ENCODE measurements at places on chromosomes 5 and 9.

GRCh38 chr9:116064970-116065369 is 88.6 kb upstream of the PAPPA start:
- ATAC-seq = no peak

GRCh38 chr9:124352616-124353015 is 62.6 kb downstream of the PSMB7 start:
- no peak for ATAC-seq

- no peak for ATAC-seq
Measured at GRCh38 chr9:128003966-128004604, 23.3 kb upstream of the EEIG1 start.

DNA sequence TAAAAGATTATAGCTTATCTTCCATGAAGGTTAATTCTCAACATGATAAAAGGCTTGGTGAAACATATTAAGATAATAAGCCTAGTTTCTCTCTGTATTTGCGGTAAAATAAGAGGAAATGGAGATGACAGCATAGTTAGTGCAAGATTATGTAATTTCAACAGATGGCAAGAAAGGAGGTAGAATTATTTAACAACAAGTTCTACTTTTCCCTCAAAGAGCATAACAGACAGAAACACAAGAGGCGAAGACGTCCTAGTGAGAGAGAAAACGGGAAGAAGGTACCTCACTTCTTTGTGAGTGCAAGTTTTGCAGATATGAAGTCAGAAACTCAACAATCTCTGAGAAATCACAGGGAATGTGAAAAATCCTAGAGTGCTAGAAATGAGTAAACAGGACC is 144.8 kb upstream of the ADCY2 start:
- no peak for ATAC-seq

GRCh38 chr5:11814373-11814772 is 89.9 kb downstream of the CTNND2 start:
- ATAC-seq = no peak

- ATAC-seq = no peak
Measured at GRCh38 chr9:79054500-79054899, 517.3 kb upstream of the TLE4 start.

DNA sequence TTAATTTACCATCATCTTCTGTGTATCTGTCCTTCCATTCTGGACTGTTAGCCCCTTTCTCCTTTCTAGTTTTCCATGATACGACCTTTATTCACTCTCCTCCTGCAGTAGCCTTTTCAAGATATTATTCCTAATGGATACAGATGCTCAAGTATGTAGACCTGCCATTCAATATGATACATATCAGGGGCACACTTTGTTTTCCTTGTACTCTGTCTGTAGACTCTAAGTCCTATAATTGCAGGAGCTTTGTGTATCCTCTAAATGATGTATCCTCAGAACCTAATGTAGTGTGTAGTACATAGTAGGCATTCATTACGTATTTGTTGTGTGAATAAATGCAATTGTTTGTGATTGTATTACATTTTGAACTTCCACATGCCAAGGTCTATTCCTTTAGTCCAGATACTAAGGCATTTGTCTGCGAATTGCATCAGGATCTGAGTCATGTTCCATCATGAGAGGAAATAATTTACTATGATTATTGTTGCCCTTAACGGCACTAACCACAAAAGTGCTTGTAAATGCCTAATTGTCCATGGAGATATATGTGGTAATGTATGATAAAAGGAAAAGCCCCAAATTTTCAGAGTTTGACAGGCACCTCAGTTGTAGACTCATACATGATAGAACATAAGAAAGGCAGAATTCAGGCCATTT is 57.1 kb upstream of the IZUMO3 start:
- ATAC-seq = no peak

GRCh38 chr5:169168280-169168679 is 132.7 kb downstream of the SLIT3 start:
- ATAC-seq = no peak

GRCh38 chr5:111739416-111739815 is 17.6 kb downstream of the NREP start:
- ATAC-seq = no peak

DNA sequence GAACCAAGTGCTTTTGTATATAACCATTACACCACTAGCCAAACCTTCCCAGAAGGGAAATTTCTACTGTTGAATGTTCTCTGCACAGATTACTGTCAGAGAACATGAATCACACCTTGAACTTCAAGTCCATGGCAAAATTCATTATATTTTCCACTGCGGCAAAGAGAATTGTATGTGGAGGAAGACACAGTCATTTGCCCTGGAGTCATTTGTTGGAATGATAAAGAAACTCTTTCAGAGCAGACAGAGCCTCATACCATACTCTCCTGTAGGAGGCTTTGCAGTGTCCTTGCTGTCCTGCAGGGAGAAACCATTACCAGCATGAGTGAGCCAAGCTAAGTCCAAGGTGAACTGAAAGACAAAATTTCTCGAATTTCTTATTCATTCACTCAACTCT is 369.0 kb downstream of the ARHGEF28 start:
- no peak for ATAC-seq

GRCh38 chr5:79602889-79603288 is 9.4 kb upstream of the TENT2 start:
- ATAC-seq = no peak

DNA sequence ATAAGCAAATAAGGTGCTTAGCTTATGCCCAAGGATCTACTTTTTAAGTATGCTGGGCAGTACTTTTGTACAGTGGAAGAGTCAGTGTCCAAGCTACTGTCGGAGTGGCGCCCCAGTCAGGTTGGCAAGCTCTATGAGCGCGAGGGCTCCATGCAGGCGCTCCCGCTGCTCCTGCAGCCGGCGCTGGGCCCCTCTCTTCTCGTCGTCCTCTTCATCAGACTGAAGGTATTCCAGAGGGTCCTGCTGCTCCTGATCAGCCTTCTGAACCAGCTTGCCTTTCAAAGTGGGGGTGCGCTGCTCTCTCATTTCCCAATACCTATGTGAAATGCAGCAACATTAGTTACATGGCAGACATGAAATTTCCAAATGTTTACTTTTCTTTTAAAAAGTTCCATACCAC is 4.6 kb upstream of the SLC35D2 start:
- ATAC-seq = no peak

Measured in activated T-helper 17 cell treated with anti-CD3 and anti-CD28 coated beads, Interleukin-2, amount 50 U/mL, for 72 hours (primary cell).